HEK293T (cell line): ENCODE measurements at places on chromosomes 7 and 10.
A peak's percentile ranks its signal among the peaks of the same experiment; 100 is the strongest.

DNA sequence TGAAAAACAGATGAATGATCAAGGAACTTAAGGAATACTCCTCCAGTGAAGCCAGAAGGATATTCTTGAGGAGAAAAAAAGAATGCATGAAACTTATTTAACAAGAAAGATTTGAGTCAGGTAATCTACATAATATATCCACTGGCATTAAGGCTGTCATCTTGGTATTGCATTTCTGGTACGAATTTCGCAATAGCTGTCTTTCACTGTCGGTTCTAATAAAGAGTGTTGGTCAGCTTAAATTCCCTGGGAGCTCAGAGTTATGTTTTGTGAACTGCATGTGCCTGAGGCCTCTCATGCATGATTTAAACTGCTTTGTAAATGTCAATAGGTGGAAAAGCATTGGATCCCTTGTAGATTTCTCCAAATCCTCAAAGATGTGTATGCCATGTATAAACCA, 565.3 kb upstream of the GALNT17 start:
- no peak for DNase-seq

DNA sequence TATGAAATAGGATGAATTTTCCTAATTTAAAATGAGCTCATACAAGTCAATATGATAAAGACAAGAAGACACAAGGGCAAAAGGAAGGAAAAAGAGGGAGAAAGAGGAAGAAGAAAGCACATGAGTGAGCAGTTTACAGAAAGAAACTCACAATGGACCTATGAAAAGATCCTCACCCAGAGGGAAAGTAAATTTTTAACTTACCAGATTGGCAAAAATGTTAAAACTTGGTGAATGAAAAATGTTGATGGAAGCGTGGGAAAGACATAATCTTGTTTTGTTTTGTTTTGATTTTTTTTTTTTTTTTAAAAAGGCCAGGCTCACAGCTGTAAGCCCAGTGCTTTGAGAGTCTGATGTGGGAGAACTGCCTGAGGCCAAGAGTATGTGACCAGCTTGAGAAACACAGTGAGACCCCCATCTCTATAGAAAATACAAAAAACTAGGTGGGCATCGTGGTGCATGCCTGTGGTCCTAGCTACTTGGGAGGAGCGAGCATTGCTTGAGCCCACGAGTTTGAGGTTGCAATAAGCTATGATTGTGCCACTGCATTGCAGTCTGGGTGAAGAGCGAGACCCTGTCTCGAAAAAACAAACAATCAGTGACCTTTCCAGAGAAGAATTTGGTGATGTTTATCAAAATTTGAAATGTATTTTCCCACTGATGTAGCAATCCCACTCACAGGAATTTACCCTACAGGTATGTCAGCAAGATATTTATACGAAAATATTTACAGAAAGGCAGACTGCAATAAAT, 152.9 kb upstream of the ASAH2 start:
- DNase-seq: no peak

GRCh38 chr7:3753868-3754267, 452.8 kb downstream of the SDK1 start:
- no peak for DNase-seq

- DNase-seq: no peak
Measured at GRCh38 chr7:27890205-27890849, 150.4 kb downstream of the TAX1BP1 start.

- no peak for DNase-seq
Measured at GRCh38 chr10:99908512-99908911, 101.2 kb downstream of the DNMBP start.

- no peak for DNase-seq
Measured at GRCh38 chr7:26655781-26656180, 208.6 kb downstream of the SKAP2 start.

DNA sequence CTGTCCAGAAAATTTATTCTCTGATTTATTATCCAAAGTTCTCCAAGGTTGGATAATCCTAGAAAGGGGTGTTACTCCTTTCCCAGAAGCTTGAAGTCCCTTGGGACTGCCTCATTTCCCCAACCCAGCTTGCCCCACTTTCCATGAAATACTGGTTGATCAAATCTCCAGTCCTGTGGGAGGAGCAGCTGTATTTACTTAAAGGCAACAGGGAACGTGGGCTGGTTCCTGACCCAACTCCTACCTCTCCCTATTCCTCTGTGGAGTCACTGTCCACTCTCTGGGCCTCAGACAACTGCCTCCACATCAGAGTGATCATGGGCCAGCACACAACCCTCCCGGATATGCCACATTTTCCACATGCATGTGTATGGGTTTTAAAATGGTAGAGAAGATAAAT, 166.2 kb upstream of the PRR15 start:
- DNase-seq: no peak

- DNase-seq: no peak
Measured at GRCh38 chr7:39633563-39634477, 10.4 kb downstream of the RALA start.

- no peak for DNase-seq
Measured at GRCh38 chr7:135246191-135246825, 12.7 kb downstream of the STRA8 start.

DNA sequence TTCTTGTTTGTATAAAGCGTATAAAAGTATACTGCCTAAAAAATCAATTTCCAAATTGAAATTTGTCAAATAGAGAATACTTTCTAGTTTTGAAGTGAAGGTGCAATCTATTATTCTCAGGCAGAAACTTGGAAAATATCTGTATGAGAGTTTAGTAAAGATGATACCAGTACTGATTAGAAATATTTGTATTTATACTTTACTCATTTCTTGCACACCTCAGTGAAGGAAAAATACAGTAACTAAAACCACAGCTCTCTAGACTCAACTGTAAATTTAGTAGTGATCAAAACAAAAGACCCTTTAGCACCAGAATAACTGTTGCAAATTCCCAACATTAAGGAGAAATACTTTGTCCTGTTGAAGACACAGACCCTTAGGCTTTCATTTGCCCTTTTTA, 71.3 kb upstream of the CYP26C1 start:
- DNase-seq: no peak

DNA sequence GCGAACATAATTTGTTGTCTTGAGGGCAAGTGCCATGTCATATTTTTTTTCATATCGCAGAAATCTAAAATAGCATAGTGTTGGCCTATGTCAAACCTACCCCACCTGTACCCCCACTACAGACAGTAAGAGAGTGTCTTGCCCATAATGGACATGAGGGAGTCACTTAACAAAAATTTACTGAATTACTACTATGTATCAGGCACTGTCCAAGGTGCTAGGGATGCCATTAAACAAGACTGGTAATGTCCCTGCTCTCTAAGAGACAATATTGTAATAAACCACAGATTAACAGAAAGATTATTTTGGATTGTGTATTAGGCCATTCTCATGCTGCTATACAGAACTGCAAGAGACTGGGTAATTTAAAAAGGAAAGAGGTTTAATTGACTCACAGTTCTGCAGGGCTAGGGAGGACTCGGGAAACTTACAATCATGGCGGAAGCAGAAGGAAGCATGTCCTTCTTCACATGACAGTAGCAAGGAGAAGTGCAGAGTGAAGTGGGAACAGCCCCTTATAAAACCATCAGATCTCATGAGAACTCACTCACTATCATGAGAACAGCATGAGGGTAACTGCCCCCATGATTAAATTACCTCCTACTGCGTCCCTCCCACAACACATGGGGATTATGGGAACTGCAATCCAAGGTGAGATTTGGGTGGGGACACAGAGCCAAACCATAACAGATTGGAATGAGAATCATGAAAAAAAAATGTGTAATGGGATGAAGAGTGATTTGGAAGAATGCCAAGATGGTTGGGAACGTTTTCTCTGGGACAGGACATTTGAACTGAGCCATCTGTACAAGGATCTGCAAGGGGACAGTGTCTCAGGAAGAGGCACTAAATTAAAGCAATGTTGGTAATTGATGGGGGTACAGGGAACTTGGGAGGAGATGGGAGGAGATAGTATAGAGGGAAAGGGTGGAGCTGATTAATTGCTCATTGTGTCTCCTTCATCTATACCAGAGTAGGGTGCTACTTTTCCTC, 108.5 kb downstream of the FAM107B start:
- DNase-seq: no peak

DNA sequence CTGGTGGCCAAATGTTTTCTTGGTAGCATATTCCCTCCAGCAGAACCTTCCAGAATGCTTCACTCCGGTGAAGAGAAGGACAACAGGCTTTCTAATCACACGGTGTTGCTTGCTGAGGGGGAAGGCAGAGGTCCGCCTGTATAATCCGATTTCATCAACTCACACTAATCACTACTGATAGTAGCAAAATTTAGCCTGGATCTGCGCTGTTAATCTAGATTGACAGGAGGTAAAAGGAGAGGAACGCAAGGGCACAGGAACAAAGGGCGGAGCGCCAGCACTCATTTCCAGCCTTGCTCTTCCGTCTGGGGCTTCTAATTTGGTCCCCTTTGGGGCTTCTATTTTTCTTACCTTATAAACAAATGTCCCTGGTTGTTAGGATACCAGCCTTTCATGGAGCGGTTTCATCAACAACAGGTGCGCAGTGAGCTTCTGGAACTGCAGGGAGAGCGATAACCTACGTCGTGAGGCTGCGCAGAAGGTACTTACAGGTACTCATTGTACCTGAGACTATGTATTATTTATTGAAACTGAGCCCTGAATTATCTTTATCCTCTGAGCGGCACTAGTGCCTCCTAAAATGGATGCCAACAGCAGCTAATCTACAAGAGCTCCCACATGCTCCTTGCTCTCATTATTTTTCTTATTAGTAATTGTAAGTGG, 150.6 kb downstream of the CACNB2 start:
- DNase-seq: no peak

DNA sequence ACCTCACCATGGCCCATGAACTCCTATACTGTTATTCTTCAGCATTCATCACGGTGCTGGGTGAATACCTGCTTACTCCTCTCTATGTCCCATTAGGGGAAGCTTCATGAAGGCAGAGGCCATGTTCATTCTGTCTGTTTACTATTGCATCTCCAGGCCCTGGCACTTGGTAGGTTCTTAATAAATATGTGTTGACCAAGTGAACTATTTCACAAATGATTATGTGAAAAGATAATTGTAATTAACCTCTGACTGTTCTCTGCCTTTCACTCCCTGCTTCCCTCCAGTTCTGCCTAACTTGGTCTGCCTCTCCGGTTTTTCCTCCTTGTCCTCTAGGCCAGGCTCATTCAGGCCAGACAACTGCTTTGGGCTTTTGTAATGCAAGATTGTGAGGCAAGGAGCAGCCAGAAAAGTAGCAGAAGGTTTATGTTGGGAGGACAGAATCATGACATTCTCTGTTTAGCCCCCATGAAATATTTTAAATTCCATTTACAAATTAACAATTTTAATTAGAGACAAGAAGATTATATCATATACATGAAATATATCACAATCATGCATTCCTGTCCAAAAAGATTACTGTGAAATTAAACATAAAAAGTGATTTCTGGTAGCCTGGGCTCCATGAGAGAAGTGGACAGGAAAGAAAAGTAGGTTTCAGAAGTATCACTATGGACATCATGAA, 42.1 kb upstream of the PLXNA4 start:
- DNase-seq: no peak

DNA sequence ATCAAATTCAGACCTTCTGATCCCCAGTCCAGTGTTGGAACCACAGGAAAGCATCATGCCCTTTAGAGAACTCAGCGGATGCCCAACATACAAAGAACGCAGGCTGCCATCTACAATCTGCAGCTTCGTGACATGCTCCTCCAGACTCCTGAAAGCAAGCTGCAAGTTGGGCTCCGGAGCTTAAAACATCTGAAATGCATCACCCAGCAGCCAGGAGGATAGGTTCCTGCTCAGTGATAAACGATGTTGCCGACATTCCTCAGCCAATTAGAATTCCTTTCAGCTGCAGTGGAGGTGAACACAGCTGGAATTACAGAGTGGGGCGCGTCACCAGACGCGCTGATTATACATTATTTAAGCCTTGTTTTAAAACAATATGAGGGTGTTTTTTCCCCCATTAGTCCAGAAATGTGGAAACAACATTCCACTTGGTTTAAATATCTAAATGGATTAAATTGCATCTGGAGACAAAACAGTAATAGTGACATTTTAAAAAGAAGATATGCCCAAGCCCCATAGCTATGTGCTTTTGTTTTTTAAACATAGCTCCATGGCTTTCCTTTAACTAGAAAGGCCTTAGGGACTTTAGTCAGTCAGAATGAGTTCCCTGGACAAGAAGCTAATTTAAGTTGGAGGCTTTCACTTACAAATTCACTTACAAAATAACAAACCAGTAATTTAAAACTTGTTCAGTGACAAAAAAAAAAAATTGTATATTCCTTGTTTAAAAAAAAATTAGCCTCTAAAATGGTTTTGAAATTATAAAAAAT, 6.3 kb downstream of the SMURF1 start:
- peak; percentile 31 for DNase-seq

- no peak for DNase-seq
Measured at GRCh38 chr10:18219146-18219545, 78.9 kb downstream of the CACNB2 start.

GRCh38 chr7:148356303-148356702, 234.3 kb upstream of the C7orf33 start:
- no peak for DNase-seq

GRCh38 chr10:3323865-3324498, 151.4 kb upstream of the PITRM1 start:
- no peak for DNase-seq

- no peak for DNase-seq
Measured at GRCh38 chr7:152328234-152328633, 107.6 kb downstream of the KMT2C start.

DNA sequence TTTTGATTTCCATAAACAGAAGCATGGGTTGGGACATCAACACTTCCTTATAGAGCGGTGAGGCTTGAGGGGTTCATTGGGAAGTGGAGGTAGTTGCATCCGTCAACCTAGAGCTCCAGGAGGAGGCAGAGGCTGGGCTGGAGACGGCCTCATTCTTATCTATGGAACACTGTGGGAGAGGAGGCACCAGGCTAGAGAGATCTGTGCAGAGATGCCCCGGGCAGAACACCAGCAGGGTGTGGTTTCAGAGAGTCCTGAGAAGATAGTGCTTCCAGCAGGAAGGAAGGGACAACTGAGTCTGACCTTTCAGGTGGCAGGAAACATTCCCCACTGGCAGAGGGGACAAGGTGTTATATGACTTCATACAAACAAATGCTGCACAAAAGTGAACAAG, 56.7 kb downstream of the TCERG1L start:
- DNase-seq: no peak

DNA sequence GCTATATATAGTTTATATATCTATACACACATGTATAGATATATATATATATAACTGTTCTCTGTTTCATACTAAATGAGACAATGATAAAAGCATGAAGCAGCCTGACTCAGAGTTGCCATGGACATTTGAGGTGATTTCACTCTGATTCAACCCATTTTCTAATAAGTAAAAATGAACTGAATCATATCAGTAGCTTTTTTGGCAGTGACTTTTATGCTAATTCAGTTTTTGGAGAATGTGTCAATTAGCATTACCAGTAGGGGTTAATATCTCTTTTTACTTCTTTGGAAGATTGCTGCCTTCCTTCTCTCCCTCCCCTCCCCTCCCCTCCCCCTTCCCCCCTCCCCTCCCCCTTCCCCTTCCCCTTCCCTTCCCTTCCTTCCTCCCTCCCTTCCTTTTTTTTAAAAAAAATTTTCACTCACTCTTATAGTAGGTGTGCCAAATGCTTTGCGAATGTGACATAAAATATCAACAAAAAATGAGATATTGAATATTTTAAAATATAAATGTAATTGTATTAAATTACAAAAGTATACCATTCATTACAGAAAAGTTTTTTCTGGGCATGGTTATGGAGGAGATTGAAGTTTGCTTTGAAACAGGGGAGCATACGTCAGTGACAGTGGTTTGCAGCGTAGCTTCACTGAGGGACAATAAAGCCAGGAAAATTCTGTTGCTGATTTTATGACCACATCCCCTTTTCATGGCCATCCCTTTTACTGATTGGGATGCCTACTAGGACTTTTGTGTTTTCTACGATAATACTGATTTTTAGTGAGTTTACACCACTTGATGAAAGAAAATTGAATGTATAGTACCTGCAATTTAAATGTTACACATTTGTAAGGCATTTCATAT, 64.0 kb upstream of the KLF6 start:
- DNase-seq: no peak
